ENCODE measurements at places on chromosomes 16 and 17.

GRCh38 chr16:27699540-27699939 lies 149.6 kb downstream of the KATNIP start:
- DNase-seq = no peak

DNA sequence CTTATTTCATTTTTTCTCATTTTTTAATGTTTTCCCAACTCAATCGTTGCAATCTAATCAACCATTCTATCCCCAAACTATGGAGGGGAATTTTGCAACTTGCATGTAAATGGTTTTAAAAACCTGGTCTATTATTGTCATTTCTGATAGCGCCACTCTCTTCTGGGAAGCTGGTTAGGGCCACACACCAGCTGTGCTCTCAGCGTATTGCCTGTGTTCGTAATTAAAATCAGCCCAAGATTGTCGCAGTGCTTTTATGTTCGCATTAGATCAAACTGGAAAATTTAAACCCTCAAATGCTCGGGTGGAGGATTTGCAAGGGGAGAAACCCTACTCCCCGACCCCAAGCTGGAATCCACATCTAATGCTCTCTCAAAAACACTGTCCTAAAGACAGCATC lies 123.5 kb upstream of the CACNG5 start:
- no peak for DNase-seq

DNA sequence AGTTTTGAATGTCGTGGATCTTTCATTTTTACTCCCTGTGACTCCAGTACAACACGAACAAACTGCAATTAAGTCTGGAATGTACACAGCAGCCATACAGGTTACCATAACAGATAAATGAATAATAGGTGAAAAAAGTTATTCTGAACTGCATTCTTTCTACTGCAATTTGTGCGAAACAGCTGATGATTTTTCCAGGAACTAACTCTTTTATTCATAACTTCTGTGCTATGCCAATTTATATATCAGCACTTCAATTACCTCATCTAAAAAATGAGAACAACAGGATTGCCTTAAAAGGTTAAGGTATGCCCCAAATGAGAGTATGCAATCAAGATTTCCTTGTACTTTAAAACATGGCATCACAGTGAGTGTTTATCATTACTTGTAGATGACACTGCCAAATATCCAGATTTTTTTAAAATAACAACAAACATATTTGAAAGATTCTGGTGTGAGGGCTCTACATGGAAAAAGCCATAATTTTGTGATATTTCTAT lies 238.9 kb downstream of the CDH8 start:
- no peak for DNase-seq

DNA sequence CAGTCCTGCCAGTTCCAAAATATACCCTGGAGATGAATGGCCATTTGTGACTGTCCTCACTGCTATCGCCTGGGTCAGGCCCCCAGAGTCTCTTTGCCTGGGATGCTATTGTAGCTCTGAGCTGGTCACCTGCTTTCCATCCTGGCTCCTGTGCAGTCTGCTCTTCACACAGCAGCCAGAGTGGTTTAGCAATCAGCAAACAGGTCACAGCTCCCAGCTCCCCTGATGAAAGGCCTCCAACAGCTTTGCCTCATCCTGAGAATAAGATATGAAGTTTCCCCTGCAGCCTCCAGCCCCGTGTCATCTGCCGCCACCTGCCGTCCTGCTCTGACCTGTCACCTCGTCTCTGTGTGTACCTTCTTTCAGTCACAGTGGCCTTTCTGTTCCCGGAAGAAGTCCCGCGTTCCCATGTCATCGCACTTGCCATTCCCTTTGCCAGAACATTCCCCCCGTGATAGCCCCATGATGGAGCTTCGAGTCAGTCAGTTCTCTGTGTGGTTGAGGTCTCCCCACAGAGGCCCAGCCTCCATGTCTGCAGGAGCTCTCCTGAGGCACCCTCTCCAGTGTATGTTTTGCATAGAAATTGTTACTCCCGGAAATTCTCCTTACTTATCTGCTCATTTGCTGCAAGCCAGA lies 281.5 kb downstream of the SNX29 start:
- DNase-seq = no peak

- DNase-seq = no peak
Observed at GRCh38 chr17:66627985-66628384, 206.9 kb upstream of the CACNG5 start.

DNA sequence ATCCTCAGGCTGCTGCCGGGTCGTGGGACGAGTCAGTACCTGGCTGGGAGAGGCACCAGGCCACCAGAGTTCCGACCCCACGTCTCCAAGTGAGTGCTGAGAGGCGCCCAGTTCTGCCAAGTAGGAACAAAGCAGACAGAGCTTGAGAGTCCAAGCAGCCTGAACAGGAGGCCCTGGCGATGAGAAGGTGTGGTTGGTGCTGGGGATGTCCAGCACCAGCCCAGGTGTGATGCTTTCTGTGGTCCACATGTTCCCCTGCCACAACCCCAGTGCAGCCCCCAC lies 10.8 kb downstream of the TAX1BP3 start:
- no peak for DNase-seq

DNA sequence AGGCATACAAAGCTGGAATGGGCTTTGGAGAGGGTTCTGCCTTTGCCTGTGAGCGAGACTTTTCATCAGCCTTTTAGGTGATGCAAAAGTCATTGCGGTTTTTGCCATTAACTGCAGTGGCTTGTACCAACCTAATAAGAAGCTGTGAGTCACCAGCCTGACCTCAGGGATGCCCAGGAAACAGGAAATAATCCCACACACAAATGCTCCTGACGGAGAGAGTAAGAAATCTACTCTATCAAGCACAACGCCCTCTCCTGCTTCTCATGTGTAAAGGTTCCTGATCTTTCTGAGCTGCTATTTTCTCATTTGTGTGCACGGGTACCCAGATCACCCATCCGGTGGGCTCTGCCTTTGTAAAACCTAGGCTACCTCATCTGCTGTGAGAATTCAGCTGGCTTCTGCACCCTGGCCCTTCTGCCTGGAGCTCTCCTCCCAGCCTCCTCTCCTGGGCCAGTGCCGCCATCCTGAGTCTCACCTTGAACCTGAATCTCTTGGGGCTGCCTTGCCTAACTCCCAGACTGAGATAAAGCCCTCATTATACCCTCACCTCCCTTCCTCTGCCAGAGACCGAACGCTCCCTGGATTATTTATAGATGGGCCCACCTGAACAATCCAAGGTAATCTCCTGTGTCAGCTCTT lies 299.7 kb downstream of the C16orf95 start:
- DNase-seq = no peak

All from activated naive CD4-positive, alpha-beta T cell (primary cell).